ENCODE measurements at places on chromosomes 6 and 20.

DNA sequence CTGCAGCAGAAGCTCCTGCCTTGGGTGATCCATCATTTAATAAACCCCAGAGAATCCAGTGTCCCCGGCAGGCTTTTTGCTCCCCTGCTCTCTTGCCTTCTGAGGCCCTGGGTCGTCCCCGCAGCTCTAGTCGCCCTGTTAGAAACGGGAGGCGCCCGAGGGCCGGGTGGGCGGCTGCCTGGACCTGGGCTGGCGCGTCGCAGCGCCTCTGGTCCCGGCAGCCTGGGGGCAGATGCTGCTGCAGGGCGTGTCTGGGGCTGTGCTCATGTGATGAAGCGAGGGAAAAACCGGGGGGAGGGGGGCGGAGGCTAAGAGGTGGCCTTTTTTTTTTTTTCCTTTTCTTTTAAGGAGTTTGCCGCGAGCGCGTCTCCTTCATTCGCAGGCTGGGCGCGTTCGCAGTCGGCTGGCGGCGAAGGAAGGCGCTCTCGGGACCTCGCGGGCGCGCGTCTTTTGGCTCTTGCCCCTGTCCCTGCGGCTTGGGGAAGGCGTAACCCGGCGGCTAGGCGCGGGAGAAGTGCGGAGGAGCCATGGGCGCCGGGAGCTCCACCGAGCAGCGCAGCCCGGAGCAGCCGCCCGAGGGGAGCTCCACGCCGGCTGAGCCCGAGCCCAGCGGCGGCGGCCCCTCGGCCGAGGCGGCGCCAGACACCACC lies 394 bp downstream of the AKAP12 start:
- peak; percentile 89 for DNase-seq

DNA sequence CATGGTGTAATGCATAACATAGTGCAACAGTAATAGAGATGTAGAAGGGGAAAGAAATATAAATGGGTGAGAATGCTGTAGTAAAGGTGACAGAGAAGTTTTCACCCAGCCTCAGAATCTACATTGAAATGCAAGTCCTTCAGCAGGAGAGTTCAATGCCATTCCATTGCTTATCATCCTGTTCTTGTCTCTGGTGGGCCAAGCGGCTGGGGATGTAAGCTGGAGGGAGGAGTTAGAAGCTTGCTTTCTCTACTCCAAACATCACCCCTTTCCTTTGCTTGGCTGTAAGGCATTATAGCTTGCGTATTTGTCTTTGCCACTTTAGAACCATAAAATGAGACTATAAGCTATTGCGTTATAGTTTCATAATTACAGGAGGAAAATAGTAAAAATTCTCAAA lies 2.2 kb upstream of the FUT9 start:
- no peak for DNase-seq

- DNase-seq, result peak; percentile 65
These were observed 17.4 kb downstream of the EZR start for GRCh38 chr6:158801655-158802294.

- peak; percentile 37 for DNase-seq
These were observed 1.8 kb downstream of the MDGA1 start for GRCh38 chr6:37695857-37696219.

DNA sequence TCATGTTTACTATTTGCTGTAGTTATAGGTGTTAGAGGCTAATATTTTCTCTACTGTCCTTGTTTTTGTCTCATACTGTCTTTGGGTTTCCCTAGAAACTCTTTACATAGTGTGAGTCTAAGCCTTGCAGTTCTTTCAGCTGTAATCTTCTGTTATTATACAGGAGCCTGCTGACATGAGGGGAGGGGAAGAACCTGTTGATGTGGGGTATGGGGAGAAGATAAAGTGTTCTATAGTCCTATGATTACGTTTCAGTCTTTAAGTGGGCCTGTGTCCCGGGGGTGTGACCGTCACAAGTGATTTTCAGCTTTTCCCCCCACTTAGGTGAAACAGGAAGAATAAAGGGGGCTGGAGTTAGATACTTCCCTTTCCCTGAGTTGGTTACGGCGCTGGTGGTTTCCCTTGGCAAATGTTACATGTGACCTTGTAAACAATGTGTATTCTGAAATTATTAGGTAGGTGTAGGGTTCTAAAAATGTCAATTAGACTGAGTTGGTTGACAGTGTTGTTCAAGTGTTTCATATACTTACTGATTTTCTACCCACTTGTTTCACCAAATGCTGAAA lies 41.3 kb downstream of the REV3L start:
- no peak for DNase-seq

GRCh38 chr6:31580807-31581433 lies 1.3 kb downstream of the LTB start:
- DNase-seq, result peak; percentile 93

- no peak for DNase-seq
These were observed 214.6 kb downstream of the PRL start for GRCh38 chr6:22082218-22082617.

DNA sequence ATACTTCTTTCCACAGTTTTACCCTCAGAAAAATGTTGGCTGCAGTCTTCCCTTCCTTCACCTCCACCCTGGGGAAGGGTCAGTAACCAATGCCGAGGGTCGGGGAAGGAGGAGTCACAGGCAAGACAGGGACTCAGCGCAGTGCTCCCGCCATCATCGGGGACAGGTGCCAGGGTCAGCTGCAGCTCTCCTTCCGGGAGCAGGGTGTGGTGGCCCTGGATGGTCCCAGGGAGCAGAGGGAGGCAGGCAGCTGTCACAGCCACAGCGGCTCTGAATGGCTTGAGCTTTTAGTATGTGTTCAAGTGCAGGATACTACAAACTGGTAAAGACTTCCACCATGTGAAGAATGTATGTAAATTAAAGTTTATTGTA lies 26.0 kb upstream of the PI16 start:
- peak; percentile 25 for DNase-seq
